Upper lobe of left lung (tissue), 6 donors: ENCODE measurements at places on chromosomes 13 and 19.

- DNase-seq: no peak
These were observed 126.3 kb upstream of the PEG3 start for GRCh38 chr19:56966697-56967299.

DNA sequence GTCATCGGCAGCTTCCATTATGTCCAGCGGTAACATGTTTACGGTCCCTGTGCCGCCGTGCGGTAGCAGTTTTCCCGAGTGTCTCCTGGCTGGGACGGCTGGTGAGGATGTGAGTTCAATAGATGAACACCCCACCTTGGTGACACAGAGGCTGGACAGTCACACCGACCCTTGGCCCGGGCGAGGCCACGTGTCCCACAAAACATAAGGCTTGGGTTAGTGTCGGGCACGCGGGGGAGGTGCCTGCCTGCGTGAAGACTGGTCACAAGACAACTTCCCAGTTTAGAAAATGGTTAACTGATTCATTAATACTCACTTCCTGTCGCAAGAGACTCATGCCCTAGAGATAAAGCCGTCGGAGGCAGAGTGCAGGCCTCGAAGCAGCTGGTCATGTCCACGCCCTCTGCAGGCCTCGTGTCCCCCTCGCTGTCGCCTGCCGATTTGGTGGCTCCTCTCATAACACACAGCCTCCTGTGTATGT, 17.2 kb downstream of the RASA3 start:
- DNase-seq: peak; percentile 70

DNA sequence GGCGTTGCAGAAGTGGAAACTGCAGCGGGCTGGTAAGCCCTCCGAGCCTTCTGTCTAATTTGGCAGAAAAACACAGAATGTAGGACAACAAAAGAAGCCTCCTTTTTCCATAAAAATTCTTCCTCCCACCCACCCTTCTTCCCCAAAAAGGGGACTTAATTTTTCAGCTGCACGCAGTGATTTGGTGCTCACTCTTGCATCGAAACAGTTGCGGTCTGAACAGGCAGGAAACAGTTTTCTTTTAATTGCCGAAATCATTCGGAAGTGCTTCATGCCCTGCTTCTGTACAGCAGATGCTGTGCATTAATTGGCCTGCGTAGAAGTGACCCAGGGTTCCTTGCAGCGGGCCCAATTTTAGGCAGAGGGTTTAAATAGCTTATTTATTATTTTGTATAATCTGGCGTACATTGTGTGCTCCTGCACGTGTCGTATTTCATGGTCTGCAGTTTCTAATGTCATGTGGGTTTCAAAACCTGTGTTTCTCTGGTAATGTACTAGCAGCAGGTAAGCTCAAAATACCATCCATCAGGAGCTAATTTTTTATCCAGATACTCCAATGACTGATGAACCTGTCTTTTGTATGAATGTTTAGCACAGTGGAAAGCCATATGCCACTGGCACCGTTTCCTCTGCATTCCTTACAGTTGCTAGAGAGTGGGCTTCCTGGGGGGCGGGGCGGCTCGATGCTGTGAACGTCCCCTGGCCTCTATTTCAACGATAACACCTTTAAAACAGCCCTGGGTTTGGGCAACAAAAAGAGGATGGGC, 66.6 kb downstream of the GGACT start:
- no peak for DNase-seq

DNA sequence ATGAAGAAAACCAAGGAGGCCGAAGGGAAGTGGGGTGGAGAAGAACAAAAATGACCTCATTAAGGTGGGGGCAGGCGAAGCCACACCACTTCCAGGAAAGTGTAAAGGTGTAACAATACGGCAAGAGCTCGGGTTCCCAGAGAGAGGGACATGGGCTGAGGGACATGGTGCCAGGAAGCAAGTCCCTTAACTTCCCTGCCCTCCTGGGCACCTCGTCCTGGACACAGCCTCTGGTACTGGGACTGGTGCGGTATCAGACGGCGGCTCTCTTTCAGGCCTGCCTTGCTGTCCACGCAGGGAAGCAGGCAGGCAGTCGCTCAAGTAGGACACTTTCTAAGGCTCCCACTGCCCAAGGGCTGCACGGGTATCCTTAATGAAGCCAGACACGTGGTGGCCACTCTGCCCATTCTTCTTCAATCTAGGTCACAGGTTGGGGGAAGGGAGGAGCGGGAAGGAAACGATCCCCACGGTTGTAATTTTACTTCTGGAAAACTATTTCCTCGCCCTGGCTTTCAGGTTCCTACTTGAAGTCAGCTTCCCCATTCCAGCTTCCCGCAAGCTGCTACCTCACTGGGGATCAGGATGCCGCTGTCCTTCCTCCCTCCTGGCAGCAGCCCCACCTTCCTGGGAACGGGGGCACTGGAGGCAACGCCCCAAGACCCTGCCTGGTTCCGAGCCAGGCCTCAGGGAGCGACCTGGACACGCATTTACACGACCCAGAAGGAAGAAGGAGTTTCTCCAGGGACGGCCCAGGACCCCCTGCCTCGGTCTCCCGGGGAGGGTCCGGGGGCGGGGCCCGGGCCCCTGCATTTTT, 1.2 kb downstream of the AP3D1 start:
- DNase-seq: peak; percentile 65

DNA sequence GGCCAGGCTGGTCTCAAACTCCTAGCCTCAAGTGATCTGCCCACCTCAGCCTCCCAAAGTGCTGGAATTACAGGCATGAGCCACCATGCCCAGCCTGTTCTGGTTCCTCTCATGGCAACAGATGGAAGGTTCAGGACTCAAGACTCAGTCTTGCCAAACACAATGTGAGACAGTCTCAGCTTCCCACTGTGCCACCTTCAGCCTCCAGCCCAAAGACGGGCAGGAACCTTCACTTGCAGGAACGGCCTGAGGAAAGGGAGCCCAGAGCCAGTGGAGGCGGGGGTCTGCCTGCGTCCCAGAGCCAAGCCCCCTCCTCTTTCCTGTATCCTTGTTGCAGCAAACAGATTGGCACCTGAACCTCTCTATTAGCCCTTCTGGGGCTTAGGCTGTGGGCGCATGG, 2.9 kb upstream of the CHST8 start:
- DNase-seq: no peak

GRCh38 chr13:43785650-43786471, 911 bp downstream of the ENOX1 start:
- DNase-seq: peak; percentile 89

DNA sequence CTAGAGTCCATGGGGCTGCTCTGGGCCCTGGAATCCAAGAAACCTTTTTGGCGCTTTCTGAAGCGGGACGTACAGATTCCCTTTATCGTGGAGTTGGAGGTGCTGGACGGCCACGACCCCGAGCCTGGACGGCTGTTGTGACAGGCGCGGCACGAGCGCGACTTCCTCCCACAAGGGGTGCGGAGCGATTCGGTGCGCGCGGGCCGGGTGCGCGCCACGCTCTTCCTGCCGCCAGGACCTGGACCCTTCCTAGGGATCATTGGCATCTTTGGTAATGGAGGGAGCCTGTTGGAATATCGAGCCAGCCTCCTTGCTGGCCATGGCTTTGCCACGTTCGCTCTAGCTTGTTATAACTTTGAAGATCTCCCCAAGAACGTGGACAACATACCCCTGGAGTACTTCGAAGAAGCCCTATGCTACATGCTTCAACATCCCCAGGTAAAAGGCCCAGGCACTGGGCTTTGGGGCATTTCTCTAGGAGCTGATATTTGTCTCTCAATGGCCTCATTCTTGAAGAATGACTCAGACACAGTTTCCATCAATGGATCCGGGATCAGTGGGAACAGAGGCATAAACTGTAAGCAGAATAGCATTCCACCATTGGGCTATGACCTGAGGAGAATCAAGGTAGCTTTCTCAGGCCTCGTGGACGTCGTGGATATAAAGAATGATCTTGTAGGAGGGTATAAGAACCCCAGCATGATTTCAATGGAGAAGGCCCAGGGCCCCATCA, 3.5 kb upstream of the ZFP82 start:
- DNase-seq: peak; percentile 79

DNA sequence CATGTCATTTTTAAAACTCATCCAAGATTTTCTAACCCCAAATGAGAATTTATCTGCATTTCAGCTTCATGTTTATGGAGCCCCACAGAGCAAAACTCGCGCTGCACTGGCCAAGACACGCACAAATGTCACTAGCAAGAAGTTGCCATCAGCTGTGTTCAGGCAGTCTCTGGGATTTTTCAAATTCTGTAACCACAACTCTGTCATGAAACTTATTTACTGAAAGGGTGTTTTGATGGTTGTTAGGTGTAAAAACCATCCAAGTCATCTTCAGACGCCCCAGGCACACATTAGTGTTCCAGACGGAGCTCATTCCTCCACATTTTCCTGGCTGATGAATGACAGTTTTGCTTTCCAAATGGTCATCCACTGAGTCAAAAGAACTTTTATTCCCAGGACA, 63.4 kb downstream of the SLC7A1 start:
- no peak for DNase-seq

- DNase-seq: no peak
These were observed 190.9 kb upstream of the RNF113B start for GRCh38 chr13:98368019-98368418.

DNA sequence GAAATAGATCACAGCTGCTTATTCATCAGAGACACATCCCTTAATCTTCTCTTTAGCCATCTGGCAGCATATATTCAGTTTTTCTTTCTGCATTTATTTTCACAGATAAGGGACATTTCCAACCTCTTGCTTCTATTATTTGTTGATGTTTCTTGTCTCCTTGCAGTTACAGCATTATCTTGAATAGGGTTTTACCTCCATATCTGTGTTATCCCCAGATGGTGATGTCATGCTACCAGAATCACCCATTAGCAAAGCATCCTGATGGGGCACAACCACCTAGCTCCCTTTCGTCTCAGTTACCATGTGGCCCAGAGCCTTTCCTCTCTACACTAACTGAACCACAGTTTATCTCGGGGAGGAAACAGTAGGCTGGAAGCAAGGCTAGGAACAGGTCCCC, 483.9 kb downstream of the FOXO1 start:
- DNase-seq: no peak

GRCh38 chr13:107721125-107721869, 494.0 kb downstream of the LIG4 start:
- DNase-seq: no peak

DNA sequence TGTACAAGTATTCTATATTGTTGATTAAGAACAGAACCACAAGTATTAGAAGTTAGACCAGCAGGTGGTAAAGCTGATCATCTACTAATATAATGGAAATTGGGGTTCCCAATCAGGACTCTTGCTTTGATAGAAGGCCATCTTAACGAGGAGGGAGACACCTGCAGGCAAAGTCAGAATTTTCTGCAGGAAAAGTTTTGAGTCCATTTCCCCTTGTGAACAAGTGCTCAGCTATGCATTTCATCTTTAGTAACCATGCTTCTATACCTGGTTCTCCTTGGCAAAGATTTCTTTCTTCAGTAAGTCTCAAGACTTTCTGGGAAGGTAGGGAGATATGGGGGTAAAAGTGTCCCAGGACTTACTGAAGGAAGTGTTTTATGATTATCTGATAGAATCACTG, 36.1 kb upstream of the USPL1 start:
- DNase-seq: no peak

- DNase-seq: peak; percentile 61
These were observed 27.0 kb downstream of the ARID3A start for GRCh38 chr19:952680-953444.

- DNase-seq: no peak
These were observed 250.0 kb downstream of the DNAJC15 start for GRCh38 chr13:43273362-43273761.

DNA sequence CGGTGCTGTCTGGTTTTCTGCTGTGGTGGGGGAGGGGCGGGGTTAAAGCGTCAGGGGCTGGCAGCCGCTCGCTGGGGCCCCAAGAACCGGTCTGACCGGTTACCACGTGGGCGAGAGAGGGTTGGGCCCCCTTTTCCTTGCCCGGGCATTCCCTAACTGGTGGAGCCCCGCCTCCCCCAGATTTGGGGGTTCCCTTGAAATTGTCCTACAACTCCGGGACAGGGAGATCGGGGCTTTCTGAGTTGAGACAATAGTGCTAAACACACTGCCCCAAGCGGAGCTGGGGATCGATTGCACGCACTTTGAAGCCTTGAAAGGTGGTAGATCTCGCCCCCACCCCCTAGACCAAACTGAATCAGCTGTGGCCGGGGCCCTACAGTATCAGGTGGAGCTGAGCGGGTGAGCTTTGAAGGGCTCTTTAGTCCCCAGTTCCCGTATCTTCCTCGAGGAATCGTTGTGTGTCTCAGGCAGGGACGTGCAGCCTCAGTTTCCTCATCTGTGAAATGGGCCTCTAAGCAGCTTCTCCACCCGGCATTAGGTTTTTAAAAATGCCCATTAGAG, 4.8 kb downstream of the IER2 start:
- DNase-seq: peak; percentile 90

DNA sequence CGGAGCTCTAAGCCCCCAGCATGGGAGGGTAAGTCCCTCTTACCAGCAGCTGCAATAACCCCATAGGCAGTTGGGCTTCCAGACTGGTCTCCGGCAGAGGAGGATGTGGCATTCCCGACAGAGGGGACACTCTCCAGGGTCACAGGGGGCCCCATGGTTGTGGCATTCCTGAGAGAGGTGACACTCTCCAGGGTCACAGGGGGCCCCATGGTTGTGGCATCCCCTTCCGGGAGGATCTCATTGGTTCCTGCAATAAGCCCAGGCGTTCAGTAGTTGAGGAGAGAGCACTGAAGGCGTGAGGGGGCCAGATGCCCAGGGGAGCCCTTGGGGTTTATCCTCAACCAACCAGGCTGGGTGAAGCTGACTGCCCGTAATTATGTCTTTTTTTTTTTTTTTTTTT, 5.4 kb downstream of the CD320 start:
- DNase-seq: no peak

DNA sequence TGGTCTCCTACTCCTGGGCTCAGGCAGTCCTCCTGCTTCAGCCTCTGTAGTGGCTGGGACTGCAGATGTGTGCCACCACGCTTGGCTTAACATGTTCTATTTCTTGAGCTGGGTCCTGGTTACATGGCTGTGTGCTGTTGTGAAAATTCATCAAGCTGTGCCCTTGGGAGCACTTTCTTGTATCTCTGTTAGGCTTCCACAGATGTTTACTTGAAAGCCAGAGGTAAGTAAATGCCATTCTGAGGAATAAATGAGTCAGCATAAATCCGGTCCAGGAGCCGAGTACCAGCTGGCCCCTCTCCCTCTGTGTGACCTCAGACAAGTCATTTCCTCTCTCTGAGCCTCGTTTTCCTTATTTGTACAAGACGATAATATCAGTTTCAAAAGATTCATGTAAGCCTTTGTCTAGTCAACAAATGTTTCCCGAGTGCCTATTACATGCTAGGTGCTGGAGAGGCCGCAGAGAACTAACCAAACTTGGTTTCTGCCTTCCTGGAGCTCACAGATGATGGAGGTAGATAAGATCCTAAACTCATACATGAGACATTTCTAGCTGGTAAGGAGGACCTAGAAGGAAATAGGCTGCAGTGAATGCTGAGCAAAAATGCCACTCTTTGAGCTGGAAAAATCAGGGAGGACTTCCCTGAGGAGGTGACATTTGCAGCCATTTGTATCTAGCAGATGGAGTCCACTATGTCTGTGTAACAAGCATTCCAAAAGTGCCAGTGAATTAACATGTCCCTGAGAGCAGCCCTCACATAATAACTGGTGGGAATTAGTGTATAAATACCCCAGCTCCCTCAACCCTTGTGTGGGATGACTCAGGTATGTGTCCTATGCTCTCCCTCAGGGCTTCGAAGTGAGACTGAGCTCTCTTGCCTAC, 2.7 kb upstream of the RASAL3 start:
- peak; percentile 57 for DNase-seq
